ENCODE measurements at places on chromosomes 1 and 21.

- peak; percentile 59 for DNase-seq
These were observed 5.5 kb upstream of the RGS21 start for GRCh38 chr1:192311281-192311680.

DNA sequence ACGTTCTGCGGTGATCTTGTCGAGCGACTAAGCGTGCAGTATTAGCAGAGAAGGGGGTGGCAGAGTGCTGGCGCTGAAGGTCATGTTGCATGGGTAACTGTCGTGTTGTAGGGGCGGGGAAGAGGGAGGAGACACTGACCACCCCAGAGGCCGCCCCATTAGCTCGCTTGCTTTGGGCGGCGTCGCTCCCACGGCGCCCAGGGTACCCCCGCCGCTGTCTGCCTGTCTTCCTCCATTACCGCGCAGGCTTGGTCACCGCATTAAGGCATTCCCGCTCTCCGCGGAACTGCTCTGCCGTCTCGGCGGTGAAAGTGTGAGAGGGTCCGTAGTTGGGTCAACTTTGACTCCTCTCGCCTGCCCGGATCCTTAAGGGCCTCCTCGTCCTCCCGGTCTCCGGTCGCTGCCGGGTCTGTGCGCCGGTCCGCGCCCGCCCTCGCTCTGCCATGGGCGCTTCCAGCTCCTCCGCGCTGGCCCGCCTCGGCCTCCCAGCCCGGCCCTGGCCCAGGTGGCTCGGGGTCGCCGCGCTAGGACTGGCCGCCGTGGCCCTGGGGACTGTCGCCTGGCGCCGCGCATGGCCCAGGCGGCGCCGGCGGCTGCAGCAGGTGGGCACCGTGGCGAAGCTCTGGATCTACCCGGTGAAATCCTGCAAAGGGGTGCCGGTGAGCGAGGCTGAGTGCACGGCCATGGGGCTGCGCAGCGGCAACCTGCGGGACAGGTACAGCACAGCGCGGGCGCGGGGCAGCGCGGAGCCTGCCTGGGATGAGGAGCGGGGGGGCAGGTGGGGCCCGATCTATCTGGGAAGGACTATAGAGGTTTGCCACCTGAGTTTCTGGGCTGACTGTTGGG lies at the start of gene MTARC2:
MTARC2 (plus strand) TSS at position 234 of the 846 bp plus-strand sequence; CDS start at position 444, 210 bp downstream.
- no peak for DNase-seq

- DNase-seq = peak; percentile 66
These were observed 125.7 kb upstream of the CXADR start for GRCh38 chr21:17387030-17387617.

DNA sequence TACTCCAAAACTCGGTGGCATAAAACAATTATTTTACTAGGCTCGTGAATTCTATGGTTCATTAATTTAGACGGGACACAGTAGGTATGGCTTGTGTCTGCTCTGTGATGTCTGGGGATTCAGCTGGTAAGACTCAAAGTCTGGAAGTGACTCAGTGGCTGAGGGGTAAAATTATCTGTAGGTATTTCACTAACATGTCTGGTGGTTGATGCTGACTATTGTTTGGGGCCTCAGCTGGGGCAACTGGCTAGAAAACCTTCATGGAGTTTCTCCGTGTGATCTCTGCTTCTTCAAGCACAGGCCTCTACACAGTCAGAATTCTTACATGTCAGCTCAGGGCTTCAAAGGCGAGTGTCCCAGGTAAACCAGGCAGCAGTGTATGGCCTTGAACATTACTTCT lies 41.2 kb upstream of the KLF17 start:
- DNase-seq = no peak

DNA sequence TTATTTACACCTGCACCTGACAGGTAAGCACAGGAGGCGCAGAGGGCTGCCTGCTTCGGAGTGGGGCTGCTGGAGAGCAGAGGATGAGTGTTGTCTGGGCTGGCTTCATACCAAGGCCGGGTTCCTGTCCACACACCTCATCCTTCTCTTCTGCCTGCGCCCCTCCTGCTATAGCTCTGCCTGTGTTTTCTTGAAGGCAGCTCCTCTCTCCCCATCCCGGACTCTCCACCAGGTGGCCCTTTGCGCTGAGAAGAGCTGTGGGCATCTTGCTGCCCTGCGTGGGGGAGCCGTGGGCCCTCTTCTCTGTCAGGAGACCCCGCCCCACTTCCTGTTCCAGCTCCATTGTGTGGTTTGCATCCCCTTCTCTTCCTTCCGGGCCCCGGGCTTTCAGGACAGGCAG lies 35.0 kb downstream of the ARHGEF10L start:
- no peak for DNase-seq

- no peak for DNase-seq
These were observed 57.4 kb downstream of the SSX2IP start for GRCh38 chr1:84632673-84633434.

DNA sequence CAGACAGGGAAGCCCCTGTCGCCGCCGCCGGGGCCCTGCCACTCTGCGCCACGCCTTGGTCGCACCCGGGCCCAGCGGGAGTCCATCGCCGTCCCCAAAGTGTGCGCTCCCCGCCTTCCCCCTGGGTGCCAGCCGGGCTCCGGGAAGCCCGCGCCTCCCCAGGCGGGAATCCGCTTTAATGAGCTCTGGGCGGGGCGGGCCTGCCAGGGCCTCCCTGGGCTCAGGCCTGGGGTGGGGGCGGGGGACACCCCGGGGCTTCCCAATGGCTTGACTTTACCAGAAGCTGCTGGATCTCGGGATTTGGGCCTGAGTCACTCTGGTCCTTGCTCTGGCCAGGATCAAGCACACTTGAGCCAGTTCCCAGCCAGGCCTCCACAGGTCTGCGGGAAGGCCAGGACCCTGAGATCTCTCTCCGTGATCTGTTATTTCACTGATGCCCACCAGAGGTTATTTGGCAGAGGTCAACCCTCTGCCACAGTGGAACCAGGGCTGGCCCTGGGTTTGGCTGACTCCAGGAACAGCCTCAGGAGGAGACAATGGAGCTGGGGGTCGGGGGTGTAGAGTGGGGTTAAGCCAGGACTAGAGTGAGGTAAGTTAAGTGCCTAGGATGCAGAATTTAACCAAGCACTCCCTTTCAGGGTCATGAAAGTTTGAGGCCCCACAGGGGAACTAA lies 178.4 kb upstream of the EDN2 start:
- DNase-seq = no peak

- no peak for DNase-seq
These were observed 13.2 kb downstream of the PPP1R15B start for GRCh38 chr1:204398197-204399125.

DNA sequence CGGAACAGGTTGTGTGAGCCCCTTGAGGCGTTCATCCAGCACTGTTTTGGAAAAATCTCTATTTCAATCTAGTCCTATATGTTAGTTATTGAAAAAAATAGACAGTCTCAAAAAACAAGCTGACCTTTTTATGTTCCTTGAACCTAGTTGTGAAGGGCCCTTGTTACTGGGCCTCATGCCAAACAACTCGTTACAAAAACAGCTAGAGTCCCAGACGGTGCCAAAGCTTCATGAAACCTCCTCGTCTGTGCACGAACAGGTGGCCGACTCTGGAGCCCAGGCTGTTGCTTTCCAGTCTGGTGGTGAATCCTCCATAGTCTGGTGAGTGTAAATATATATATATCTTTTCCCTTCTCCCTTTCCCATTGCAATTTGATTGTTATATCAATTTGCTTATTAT lies at the start of gene CHIA:
CHIA (plus strand) TSS at position 222 of the 400 bp plus-strand sequence. CDS start 19,617 bp downstream, outside the sequence.
- DNase-seq = no peak

- DNase-seq = no peak
These were observed 81.5 kb downstream of the BEND5 start for GRCh38 chr1:48695161-48695560.

GRCh38 chr1:72283022-72283306 lies 625 bp upstream of the NEGR1 start:
- DNase-seq = no peak

DNA sequence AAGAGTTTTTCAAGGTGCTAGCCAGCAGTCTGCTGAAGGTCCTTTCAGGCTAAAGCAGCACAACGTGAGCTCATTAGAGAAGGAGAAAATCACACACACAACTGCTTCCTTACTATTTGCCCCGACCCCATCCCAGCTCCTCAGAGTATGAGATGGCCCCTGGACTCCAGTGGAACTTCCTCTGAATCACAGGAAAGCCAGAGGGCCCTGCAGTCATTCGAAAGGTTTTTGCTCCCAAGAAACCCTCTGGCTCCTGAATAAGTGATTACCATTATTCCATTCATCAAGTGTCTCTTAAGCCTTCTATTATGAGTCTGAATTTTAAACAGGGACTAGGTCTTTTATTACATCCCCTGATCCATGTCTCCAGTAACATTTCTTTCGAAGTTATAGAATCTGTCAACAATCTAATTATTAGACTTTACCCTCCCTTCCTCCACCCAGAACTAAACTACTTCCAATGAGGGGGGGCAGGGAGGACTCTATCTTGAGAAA lies 14.6 kb downstream of the SIPA1L2 start:
- DNase-seq = no peak

DNA sequence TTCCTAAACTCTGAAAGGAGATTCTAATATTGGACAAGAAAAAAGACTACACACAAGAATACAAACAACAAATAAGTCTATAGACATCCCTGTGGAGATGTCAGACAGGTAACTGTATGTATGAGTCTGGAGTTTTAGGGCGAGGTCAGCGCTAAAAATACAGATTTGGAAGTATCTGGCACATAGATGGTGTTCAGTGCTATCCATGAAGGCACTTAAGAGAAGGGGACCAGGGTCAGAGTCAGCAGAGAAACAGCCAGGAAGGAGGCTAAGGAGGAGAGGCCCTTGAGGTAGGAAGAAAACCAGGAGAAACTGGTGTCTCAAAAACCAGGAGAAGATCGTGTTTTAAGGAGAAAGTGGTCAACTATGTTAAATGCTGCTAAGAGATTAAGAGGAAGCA lies 18.1 kb downstream of the ZMPSTE24 start:
- DNase-seq = no peak

- DNase-seq = no peak
These were observed 382.5 kb downstream of the PLPP3 start for GRCh38 chr1:56196839-56197238.

- no peak for DNase-seq
These were observed 168.7 kb upstream of the NR5A2 start for GRCh38 chr1:199858856-199859255.

GRCh38 chr1:49397086-49397485 lies 620.4 kb upstream of the BEND5 start:
- DNase-seq = no peak

DNA sequence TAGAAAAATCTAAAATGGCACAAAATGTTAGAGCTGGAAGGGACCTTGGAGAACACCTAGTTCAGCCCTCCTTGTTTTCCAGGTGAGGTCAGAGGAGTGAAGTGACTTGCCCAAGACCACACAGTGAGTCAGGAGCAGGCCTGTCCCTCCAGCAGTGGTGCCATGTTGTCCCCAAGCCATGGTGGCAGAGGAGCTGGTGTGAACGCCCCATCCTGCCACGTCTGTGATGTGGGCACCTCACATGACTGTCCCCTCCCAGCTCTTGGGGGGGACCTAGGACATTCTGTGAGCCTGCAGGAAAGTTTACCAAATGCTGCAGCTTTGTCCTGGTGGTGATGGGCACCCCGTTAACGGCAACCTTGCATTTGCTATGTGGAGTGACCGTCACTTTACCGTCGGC lies 66.2 kb downstream of the SCCPDH start:
- DNase-seq = no peak

GRCh38 chr1:208939537-208940085 lies 643.9 kb upstream of the CAMK1G start:
- no peak for DNase-seq

- DNase-seq = no peak
These were observed at the start of gene PDE9A for GRCh38 chr21:42653231-42654061. Gene PDE9A, plus strand, starts transcription at chr21:42653621. Its CDS starts 194 bp downstream, at chr21:42653815.

DNA sequence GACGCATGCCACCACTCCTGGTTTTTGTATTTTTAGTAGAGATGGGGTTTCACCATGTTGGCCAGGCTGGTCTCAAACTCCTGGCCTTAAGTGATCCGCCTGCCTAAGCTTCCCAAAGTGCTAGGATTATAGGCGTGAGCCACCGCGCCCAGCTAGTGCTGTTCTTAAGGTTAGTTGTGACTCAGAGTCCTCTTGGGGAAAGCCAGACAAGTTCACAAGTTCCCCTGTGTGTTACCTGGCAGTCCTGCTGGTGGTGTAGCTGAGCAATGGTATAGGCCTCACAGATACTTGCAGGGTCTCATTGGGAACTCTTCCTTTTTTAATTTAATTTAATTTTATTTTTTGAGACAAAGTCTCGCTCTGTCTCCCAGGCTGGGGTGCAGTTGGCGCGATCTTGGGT lies 10.6 kb downstream of the CFAP126 start:
- DNase-seq = no peak
